Adipocyte (in vitro differentiated cells): ENCODE measurements at places on chromosomes 7 and 10.

DNA sequence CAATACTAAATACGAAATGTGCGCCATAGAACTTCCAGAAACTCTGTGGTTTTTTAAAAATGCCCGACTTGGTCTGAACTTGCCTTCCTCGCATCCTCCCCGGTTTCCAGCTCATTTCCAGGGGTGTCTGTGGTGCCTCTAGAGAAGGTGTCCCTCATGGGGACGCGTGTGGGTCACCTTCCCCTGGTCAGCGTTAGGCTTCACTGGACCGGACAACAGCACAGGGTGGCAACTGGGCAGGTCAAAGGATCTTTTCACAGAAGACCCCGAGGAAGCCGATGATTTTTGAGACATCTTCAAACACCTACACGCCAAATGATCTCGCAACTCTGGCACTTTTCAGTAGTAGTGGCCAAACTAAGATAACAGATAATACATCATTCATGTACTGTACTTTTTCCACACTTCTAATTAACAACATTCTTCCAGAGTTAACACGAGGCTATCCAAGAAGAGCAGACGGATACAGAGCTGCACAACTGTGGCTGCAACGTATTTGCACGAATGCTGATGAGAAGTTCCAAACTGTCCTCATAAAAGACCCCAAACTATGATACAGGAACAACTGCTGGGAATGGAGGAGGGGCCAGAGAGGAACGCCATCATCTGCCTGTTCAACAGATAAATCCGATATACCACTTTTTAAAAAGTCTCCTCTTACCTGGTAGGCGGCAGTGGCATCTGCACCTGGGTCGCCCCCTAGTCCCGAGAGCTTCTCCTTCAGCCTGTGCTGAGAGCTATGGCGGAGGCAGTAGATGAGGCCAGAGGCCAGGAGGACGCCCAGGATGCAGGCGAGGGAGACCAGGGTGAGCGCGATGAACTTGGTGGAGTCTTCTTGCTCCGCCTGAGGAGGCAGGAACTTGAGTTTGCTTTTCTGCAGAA, 345.5 kb downstream of the DNAJB6 start:
- no peak for DNase-seq

GRCh38 chr7:100563809-100564400, 9.8 kb downstream of the SAP25 start:
- peak; percentile 90 for DNase-seq

DNA sequence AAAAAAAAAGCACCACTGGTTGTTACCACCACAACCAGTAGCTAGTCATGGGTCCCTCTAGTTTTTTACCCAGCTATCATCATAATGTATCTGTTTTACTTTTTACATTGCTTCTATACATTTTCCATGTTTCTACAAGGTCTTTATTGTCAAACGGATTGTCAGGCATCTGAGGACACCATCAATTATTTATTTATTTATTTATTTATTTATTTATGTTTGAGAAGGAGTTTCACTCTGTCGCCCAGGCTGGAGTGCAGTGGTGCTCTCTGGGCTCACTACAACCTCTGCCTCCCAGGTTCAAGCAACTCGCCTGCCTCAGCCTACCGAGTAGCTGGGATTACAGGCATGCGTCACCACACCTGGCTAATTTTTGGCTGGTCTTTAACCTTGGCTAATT, 29.0 kb upstream of the HNRNPH3 start:
- no peak for DNase-seq

DNA sequence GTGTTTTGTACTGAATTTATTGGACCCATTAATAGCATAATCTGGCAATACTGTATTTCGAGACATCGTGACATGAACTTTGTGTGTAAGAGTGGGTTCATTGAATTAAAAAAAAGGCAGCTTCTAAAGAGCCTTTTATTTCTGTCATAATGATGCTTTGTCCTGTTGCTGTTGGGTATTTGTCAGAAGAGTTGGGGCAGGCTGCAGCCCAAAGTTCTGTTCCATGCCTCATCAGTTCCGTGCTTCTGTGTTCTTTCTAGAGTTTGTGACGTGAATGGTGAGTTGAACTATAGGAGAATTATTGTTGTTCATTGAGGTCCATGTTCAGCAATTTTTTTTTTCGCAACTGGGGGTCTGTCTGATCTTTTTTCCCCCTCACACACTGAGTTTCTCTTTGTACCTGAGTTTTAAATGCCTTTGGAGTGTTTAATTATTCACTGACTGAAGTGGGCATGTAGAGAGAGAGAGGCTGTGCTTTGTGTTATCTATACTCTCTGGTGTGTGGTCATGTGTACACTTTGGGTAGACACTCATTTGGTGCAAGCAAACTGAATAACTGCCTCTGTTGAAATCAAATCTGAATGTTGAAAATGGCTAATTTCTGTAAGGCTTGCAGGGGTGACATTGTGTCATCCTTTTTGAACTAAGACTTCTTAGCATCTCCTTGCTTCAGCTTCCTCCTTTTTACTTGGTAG, 69.8 kb downstream of the ADD3 start:
- DNase-seq = peak; percentile 22

- DNase-seq = no peak
Measured at GRCh38 chr10:126683466-126683865, 13.0 kb upstream of the C10orf90 start.

- peak; percentile 46 for DNase-seq
Measured at GRCh38 chr10:79905322-79906314, 43.3 kb downstream of the SFTPD start.

DNA sequence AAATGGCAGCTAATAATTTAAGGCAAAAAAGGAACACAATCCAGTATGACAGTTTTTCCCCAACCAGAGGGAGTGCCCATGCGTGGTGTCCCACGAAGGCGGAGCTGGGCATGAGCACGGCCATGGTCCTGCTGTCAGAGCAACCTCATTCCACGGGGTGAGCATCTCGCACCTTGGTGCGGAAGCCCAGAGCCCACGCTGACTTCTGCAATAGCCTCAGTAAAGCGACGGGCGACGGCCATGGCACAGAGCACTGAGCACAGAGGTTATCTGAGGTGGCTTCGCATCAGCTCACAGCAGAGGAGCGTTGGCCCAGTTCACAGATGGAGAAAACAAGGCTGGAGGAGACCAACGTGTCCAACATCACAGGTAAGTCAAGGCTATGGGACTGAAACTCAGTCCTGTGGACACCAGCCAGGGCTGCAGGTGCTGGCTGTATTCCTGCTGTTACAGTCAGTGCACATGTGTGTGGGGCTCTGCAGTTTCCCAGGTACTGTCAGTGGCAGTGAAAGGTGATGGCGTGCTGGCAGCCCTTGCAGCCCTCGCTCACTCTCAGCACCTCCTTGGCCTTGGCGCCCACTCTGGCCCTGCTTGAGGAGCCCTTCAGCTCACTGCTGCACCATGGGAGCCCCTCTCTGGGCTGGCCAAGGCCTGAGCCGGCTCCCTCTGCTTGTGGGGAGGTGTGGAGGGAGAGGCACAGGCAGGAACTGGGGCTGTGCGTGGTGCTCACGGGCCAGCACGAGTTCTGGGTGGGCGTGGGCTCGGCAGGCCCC, 525.6 kb downstream of the PTPRN2 start:
- no peak for DNase-seq

- no peak for DNase-seq
Measured at GRCh38 chr10:79018521-79019011, 50.2 kb upstream of the ZMIZ1 start.

GRCh38 chr7:17131983-17132655, 166.3 kb upstream of the AHR start:
- DNase-seq = no peak

- DNase-seq = no peak
Measured at GRCh38 chr10:35916791-35917190, 274.7 kb upstream of the FZD8 start.

DNA sequence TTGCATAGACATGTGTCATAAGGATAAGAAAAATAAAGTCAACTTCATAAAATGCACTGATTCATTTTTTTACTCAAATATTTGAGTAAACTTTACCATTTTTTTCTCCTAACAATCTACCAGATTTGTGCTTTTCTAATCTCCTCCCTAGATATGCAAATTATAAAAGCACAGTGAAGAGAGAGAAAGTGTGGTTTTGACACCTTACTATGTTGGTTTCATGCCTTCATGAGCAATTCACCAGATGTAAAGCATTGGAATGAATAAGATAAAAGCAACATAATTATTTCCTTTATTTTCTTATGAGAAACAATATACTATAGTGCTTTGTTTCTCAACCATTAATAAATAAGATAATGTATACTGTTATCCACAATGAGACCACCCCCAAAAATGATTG, 432.5 kb upstream of the PCDH15 start:
- DNase-seq = no peak

DNA sequence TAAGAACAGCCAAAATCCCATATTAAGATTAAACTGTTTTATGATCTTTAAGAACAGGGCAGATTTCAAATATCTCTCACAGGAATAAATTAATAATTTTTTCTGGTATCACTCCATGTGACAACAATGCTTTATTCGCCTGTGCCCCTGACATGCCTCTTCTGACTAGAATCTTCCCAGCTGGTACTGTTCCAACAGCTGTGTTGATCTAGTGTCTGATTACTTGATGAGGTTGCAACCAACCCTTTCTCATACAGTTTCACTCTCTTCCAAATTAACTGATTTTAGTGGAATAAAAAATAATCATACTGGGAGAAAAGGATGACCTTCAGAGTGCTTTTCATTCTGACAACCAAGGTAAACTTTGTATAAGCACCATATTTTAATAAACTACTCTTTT, 151.9 kb downstream of the CHRM2 start:
- DNase-seq = peak; percentile 54

DNA sequence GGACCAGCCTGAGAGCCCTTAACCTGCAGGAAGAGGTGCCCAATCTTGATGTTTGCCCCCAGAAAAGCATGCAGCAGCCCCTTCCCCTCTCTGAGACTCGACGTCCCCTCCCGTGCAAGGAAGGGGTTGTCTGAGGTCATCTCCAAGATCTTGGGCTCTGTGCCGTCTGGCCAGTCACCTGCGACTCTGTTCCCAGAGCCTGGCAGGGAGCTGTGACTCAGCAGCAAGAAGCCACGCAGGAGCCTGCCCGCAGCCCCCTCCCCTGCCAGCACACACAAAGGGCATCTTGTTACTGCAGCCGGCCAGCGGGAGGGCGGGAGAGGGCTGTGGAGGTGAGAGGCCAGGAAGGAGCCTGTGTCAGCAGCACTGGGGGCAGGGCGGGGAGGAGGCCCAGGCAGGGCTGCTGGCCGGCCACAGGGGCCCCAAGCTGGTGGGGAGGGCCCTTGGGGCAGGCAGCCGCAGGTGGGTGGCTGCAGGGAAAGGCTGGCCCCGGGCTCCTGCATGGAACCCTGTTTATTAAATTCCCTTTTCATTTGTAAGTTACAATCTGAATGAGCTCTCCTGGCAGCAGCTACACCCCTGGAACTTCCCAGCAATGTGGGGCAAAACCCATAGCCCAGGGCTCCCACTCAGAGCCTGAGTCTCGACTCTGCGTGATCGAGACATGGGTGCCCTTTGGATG, 103.7 kb upstream of the ZMIZ1 start:
- DNase-seq = no peak

GRCh38 chr7:16755397-16755796, 1.8 kb downstream of the TSPAN13 start:
- DNase-seq = peak; percentile 27

DNA sequence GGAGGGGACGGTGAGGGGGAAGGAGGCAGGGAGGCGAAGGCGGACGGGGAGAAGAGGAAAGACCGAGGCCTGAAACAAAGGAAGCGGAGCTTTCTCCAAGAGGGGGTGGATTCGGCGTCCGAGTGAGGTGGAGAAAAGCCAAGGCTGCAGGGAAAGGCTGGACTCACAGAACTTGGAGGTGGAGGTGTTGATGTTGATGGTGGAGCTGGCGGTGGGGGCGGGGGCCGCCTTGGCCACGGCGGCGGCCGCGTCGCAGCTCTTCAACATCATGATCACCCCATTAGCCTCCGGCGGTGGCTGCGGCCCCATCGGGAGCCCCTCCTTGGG, 578 bp downstream of the CACUL1 start:
- DNase-seq = peak; percentile 71

GRCh38 chr10:79313911-79314439, 33.3 kb upstream of the PPIF start:
- DNase-seq = no peak

DNA sequence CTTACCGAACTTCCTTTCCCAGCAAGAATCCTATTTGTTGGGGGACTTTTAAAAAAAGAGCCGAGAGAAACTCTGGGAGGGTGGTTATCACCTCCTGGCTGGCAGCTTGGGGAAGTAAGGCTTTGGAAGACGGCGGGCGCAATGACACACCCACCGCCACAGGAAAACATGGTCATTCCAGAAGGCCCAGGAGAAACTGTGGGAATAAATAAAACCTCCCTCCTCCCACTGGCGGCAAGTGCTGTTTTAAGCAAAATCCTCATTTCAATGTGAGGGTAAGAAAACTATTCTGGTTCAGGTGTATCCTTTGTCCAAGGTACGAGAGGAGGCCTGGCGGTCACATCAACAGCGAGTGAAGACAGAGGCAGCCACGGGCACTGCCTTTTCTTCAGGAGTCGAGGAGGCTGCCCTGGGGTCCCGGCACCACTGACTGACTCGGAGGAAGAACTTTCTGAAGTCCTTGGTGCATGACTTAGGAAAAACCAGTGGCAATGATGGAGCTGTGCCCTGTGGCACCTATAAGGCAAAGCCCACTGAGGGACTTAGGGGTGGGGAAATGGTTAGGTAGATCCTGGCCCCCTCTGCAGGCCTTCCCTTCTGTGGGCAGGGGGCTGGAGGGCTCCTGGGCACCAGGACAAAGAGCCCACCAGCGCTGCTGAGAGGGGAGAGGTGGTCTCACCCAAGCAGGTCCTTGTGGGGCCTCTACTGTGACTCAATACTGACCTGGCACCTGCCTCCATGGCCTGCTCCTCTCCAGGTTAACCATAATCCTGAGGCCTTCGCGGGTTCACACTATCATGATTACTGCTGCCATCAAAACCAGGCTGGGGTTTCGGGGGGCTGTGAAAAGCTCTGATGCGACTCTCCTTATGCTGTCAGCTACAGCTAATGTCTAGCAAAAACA, 21.4 kb downstream of the DNAJB12 start:
- no peak for DNase-seq

- peak; percentile 45 for DNase-seq
Measured at GRCh38 chr7:2821161-2821841, 22.8 kb downstream of the GNA12 start.

- DNase-seq = peak; percentile 57
Measured at GRCh38 chr10:60236869-60237524, 152.7 kb downstream of the ANK3 start.

- no peak for DNase-seq
Measured at GRCh38 chr10:78250313-78251015, 216.8 kb downstream of the RPS24 start.

DNA sequence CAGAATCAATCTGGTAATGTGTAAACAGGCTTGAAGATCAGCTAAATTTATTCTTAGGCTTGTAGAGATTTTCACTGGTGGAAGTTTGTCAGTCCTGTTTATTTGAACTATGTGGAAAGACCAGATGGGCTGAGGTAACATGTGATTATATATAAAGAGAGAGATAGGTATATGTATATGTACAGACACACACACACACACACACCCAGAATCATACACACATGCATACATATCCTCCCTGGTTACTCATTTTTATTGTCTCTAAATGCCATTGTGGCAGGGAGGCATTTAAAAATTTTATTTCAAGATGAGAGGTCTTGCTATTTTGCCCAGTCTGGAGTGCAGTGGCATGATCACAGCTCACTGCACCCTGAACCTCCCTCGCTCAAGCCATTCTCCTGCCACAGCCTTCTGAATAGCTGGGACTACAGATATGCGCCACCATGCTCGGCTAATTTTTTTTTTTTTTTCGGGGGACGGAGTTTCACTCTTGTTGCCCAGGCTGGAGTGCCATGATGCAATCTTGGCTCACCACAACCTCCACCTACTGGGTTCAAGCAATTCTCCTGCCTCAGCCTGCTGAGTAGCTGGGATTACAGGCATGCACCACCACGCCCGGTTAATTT, 78.1 kb upstream of the CYTH3 start:
- DNase-seq = no peak
